ENCODE measurements at places on chromosomes 7 and 10. TPM values are rescaled to one million over a fixed set of nuclear protein-coding genes. Genes with fewer than 3 reads are reported as not detected.

C10orf105 gene
- not detected for total RNA-seq

IFIT1 gene
- total RNA-seq, result 9.3 TPM

KLF14 gene
- total RNA-seq, result 0.40 TPM

CPA5 gene
- total RNA-seq, result not detected

PLAU gene
- total RNA-seq, result 3.6 TPM

ARMC3 gene
- total RNA-seq, result 0.25 TPM

ATRNL1 gene
- total RNA-seq, result 4.3 TPM

EVX1 gene
- not detected for total RNA-seq

TFEC gene
- total RNA-seq, result 2.3 TPM
